ENCODE measurements at places on chromosomes 2 and 18. TPM values are rescaled to one million over a fixed set of nuclear protein-coding genes. Genes with fewer than 3 reads are reported as not detected.

GRCh38 chr18:35460736-35461161 is 37.0 kb downstream of the INO80C start:
- no peak for DNase-seq

DNA sequence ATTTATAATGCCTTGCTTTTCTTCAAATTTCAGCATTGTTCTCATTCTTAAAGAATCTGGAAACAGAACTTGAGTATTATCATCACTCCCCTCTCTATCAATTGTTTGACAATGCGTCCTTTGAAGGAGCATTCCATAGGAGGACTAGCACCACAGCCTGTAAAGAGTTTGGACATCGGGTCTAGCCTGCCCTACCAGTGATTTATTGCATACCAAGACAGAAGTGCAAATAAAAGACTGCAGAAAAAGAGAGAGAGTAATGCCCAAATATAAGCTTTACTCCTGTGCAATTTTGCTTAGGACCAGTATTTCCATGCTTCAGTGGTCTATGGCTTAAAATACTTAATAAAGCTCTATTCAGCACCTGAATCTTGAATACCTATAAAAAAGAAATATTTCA is 55.4 kb upstream of the MAP2 start:
- no peak for DNase-seq

The TBC1D8 gene
- 2.3 TPM for total RNA-seq

DNA sequence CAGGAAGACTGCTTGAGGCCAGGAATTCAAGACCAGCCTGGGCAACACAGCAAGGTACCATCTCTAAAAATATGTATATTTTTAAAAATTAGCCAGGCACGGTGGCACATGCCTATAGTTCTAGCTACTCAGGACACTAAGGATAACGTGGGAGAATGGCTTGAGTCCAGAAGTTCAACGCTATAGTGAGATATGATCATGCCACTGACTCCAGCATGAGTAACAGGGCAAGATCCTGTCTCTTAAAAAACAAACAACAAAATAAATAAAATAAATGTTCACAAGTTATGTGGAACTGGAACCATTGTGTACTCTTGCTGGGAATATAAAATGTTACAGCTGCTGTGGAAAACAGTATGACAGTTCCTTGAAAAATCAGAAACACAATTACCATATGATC is 47.2 kb downstream of the USP34 start:
- DNase-seq: no peak

The GKN1 gene
- total RNA-seq: not detected

The CFAP65 gene
- not detected for total RNA-seq

- no peak for DNase-seq
Observed at GRCh38 chr18:3114451-3114850, 101.5 kb upstream of the LPIN2 start.

The IL1B gene
- not detected for total RNA-seq

DNA sequence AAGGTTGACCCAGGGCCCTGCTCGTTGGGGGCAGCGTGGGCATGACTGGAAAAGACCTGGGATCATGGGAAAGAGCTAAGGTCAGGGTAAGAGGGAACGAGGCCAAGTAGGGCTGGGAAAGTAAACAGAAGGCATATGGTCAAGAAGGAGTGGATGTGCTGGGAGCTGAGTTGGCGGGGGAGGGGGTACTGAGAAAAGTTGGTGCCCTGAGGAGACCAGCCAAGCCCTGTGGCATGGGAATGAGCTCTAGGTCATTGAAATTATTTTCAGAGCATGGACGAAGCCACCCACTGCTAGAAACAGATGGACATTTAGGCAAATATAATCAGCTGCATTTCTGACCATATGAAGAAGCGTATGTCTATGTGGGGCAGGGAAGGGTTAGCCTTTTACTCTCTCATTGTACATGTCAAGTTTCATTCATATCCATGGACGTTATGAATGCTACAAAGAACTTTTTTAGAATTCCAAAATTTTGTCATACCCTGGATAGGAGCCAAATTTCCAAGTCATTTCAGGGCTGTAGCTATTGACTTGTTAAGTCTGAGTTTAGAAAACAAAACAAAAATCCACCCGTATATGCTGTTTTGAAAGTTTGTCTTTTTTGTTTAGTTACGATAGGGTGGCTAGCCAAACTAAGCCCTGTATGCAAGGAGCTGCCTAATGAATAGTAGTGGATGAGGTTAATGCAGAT is 19.1 kb downstream of the MAPRE2 start:
- DNase-seq: peak; percentile 95

- DNase-seq: peak; percentile 20
Observed at GRCh38 chr2:183998041-183998796, 600.1 kb upstream of the ZNF804A start.

GRCh38 chr2:191923652-191923997 is 76.7 kb upstream of the CAVIN2 start:
- no peak for DNase-seq

The G6PC2 gene
- not detected for total RNA-seq

DNA sequence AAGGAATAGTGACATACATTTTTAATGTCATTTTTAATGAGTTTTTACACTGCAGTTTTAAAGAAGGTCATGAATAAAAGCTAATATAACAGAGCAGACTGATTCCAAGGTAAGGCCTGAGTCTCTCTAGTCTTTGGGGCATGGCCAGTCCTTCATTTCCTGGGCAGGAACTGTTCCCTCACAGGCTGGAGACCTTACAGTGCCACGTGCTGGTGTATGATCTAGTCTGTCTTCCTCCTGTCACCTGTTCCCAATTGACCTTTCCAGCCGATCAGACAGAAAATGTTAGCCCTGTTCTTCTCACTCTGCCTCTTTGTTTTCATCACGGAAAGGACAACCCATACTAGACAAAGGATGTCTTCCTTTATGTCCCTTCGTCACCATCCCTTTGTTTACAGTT is 33.6 kb downstream of the ZCCHC2 start:
- DNase-seq: peak; percentile 22
